Activated CD8-positive, alpha-beta memory T cell treated with anti-CD3 and anti-CD28 coated beads, Interleukin-2, amount 50 U/mL, for 48 hours (primary cell): ENCODE measurements at places on chromosomes 6 and 20.

GRCh38 chr20:58988565-58988882, 7.5 kb downstream of the NELFCD start:
- DNase-seq = peak; percentile 40

GRCh38 chr6:140069576-140069975, 695.1 kb upstream of the CITED2 start:
- DNase-seq = no peak

- no peak for DNase-seq
Measured at GRCh38 chr20:34557936-34558319, 590 bp upstream of the MAP1LC3A start.

GRCh38 chr6:64505312-64505711, 869.7 kb downstream of the PHF3 start:
- no peak for DNase-seq
